ENCODE measurements at places on chromosomes 13 and 19.

DNA sequence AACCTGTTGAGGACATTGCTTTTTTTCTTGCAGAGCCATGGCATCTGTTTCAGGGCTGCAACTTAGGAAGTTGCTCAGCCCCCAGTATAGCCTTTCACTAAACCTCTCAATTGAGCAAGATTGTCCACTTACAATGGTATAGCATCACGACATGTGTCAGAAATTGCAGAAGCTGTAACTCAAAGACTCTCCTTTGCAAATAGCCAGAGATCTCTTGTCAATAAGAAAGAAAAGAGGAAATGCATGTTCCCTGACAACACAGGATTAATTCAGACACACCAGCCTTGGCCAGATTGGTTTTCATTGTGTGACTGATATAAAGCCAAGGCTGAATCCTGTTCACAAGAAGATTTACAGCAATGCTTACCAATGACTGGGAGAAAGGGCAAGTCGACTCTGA is 38.7 kb upstream of the CYSLTR2 start:
- no peak for DNase-seq

DNA sequence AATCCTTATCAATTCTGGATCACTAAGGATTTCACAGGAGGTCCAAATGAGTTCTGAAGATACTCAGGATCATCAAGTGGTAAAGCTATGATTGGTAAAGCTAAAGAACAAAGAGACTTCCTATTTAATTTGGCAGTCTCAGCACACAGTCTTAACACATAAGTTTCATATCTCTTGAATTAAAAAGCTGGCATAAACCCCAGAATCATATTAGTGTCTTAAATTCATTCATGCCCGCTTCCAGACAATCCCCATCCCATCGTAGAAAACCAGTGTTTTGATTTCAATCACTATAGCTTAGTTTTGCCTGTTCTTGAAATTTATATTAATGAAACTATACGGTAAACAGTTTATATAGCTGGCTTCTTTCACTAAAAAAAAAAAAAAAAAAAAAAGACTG is 278.7 kb downstream of the DIAPH3 start:
- no peak for DNase-seq

- no peak for DNase-seq
Measured at GRCh38 chr13:23673867-23674605, 103.8 kb downstream of the TNFRSF19 start.

DNA sequence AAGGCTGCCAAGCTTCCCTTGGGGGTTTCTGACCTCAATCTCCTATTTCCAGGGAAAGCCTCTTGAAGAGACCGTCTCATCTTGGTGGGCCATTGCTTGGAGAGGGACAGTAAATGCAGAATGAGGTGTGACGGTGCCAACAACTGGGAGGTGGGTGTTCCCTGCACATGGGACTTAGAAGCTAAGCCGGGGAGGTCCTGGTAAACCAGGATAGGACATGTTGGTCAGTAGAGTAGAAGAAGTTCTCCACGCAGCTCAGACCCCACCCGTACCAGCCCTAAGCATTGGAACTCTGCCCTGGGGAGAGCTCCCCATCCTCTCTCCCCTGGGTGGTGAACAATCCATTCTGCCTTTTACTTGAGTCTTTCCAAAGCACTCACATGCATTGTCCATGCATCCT is 92.0 kb downstream of the SOX1 start:
- no peak for DNase-seq

GRCh38 chr19:7522923-7523667 is 671 bp downstream of the MCOLN1 start:
- peak; percentile 24 for DNase-seq

DNA sequence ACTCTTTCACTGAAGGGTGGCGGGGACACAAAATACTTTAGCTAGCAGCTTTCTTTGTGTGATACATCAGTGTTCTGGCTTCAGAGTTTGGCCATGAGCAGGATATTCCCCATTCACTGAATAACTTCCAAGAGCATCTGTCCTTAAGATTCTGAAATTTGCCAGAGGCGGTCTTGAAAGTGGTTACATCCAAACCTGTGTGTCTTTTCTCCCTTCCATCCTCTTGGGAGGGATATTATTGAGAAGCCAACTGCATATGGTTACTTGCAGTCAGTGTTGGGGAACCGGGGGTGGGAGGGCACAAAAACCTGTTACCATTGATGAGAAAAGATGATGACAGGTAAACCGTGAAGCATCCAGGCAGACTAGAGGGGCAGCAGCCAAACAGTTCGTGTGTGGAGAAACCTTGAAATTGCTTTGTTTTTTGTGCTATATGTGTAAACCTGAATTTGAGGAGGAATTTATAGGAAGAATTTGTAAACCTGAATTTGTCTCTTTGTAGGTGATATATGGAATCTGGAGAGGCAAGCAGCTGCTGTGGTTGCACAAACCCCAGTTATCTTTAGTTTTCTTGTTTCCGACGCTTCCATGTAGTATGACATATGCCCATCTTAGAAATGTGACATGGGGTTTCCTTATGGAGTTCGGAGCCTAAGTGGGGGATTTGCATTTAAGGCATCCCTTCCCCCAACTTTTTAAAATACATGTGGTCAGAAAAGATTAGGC is 104.8 kb downstream of the WDFY2 start:
- no peak for DNase-seq

- no peak for DNase-seq
Measured at GRCh38 chr19:10255358-10255757, 3.3 kb downstream of the MRPL4 start.
